ENCODE measurements at places on chromosomes 13 and 19.

GRCh38 chr19:10270180-10270615, 722 bp upstream of the ICAM1 start:
- DNase-seq, result peak; percentile 90

GRCh38 chr13:98309569-98310335, 132.7 kb upstream of the RNF113B start:
- DNase-seq, result no peak

GRCh38 chr13:89951341-89951740, 1396.1 kb upstream of the MIR17HG start:
- DNase-seq, result no peak

- peak; percentile 67 for DNase-seq
Measured at GRCh38 chr13:99656092-99656745, 154.9 kb downstream of the TM9SF2 start.

DNA sequence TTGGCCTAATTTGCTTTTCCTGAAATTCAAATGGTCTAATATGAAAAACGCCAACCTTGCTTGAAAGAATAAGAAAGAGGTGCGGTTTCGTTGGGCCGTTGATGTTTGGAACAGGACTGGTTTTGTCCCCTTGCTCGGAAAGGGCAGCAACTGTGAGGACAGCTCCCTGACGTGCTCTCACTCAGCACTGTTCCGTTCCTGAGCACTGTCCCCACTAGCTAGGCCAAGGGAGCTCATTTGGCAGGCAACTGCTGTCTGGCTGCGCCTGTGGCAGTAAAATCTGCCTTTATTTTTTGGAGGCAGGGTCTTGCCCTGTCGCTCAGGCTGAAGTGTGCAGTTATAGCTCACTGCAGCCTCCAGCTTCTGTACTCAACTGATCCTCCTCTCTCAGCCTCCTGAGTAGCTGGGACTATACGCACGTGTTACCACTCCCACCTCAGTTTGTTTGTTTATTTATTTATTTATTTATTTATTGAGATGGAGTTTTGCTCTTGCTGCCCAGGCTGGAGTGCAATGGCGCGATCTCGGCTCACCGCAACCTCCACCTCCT, 4.5 kb downstream of the LDLR start:
- no peak for DNase-seq

Data from T-helper 2 cell treated with Interferon-gamma antibody and Interleukin-4, amounts not matched to agents 5 μg/mL and 100 μg/mL, for 36 hours (primary cell).